ENCODE measurements at places on chromosomes 7 and 10. TPM values are rescaled to one million over a fixed set of nuclear protein-coding genes. Genes with fewer than 3 reads are reported as not detected.

DNA sequence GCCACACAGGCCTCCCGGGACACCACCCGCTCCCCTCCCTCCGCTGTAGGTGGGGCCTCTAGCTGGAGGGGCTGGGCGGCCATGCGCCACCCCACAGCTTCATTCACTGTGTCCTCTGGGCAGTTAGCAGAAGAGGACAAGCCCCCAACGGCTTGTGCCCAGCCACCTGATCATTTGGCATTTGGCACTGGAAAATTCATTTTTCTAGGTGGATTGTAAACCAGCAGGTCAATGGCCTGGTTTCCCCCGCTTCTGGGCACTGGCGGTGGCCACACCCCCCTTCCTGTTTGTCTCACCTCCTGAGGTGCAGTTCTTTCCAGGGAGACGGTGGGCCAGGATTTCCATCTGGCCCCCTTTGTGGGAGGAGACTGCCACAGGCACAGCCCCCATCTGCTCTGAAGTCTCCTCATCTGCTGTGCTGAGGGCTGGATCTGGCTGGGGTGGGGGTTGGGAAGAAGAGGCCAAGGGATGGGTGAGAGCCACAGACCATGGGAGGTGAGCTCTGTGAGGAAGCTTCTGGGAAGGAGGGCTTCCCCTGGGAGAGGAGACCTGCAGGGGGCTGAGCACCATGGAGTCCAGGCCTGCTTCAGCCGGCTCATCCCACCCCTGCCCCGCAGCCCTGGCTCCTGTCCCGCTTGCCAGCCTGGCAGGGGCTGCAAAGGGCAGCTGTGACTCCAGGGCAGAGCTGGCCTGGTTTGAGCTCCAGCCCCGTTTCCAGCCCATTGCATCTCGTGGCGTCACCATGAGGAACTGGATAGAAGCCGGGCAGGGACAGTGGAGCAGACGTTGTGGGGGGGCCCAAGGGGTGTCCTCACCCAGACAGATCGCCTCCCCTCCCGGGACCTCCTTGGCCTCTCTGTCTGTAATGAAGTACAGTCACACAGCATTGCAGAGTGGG lies 40.1 kb upstream of the SLC29A3 start:
- no peak for DNase-seq

DNA sequence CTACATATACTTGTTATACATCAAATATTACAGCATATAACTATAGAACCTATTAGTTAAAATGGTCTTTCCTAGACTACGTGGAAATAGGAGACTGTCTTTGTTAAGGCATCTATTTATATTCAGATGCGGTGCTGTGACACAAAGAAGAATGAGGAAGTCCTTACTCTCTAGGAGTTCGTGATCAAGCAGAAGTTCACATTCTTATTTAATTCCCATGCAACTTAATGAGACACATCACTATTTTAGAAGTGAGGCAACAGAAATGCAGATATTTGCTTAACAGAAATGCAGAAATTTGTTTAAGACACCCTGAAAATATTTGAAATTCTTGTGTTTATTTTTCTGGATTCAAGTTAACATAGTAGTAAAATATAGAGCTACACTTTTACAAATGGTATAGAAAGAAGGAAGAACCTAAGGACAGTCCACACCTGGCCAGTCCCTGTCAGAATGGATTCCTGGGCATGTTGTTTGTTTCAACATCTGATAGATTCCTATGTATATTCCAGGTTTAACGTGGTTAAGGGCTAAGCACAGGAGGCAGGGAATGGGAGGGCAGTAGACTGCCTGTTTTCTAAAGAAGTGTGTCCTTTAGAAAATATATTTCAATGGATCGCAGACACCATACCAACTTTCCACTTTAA lies 70.6 kb upstream of the NXPH1 start:
- DNase-seq: no peak

DNA sequence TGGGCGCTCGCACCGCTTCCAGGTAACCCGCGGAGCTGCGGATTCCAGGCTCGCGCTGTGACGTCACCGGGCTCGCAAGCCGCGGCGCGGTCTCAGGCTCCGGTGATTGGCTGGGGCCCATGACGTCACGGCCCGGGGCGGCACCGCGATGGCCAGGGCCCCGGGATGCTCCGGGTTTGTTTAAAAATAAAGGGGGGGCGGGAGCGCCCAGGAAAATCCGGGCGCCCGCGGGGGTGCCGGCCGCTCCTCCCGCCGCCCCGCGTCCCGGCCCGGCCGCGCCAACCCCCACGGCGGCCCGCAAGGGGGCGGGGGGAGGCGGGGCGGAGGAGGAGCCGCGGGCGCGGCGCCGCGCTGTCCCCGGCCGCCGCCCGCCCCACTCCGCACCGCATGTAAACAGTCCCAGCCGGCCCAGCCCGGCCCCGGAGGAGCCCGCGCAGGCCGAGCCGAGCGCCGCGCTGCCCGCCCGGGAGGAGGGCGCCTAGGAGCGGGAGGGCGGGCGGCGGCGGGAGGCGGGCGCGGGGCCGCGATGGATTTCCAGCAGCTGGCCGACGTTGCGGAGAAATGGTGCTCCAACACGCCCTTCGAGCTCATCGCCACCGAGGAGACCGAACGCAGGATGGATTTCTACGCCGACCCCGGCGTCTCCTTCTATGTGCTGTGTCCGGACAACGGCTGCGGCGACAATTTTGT lies at the start of gene MTURN:
Gene MTURN, plus strand, starts transcription at position 376 of the 690 bp plus-strand sequence. Its CDS starts 151 bp downstream, at position 527.
- peak; percentile 90 for DNase-seq

- DNase-seq: no peak
Observed at GRCh38 chr7:16616542-16616941, 29.0 kb downstream of the ANKMY2 start.

TACR2 gene
- total RNA-seq: 0.08 TPM

EGFR gene
- 22.5 TPM for total RNA-seq

LAMB4 gene
- total RNA-seq: not detected

AKR1C1 gene
- total RNA-seq: 60.1 TPM

ZPBP gene
- not detected for total RNA-seq

Measured in myocyte (in vitro differentiated cells).